ENCODE measurements at places on chromosomes 6 and 20.

DNA sequence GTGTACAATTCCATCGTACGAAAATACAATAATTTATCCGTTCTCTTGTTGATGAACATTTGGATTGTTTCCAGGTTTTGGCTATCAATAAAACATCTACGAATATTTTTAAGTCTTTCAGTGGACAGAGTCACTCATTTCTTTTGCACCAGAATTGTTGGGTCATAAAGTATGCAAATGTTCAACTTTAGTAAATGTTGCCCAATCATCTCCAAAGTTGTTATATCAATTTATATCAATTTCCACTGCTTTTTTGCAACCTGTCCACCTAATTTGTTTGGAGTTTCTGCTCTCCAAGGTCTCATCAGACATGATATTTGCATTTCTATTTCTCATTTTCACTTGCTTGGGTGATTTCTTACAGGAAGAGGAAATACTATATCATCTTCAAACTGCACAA lies 10.5 kb downstream of the TMEM239 start:
- no peak for DNase-seq

GRCh38 chr6:116992546-116992945 lies 115.5 kb downstream of the RFX6 start:
- no peak for DNase-seq

- DNase-seq, result no peak
Measured at GRCh38 chr6:4603856-4604369, 172.3 kb upstream of the CDYL start.

DNA sequence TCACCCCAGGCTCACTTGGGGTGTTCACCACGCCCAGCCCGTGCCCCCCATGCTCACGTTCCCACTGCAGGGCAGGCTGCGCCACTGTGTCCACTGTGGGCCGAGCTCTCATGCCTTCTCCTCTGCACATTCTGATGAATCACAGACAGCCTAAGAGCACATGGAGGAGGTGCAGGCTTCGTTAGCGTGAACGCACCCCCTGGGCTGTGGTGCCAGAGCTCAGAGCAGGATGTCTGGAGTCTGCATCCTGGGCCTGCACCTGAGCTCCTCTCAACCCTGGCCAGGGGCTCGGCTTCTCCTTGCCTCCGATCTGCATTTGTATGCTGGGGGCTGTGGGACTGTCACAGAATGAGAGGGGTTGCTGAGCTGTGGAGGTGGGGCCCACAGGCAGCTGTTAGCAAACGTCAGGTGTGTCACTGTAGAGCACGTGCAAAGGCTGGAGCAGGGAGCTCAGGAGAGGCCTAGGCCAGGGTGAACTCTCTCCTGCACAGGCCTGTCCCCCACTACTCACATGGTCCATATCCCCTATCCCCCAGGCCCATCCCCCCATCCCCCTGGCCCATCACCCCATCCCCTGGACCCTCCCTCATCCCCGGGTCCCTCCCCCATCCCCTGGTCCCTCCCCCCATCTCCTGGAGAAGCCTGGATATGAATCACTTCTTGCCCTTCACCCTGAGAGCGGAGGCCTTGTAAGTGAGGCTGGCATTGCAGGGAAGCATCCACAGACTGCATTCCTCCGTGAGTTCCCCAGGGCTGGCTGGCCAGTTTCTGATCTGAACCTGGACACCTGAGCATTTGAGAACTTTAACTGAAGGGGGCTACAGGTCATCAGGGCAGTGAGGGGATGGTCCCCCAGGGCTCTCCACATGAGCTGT lies 309.5 kb downstream of the TAF4 start:
- DNase-seq, result no peak

GRCh38 chr6:131729550-131729949 lies 18.7 kb upstream of the CTAGE9 start:
- no peak for DNase-seq

- no peak for DNase-seq
Measured at GRCh38 chr6:37456816-37457560, 24.0 kb downstream of the CMTR1 start.

- peak; percentile 71 for DNase-seq
Measured at GRCh38 chr6:5084781-5085647, at the start of gene PPP1R3G. Gene PPP1R3G (plus strand): TSS chr6:5085341. CDS start chr6:5085486, 145 bp downstream.

DNA sequence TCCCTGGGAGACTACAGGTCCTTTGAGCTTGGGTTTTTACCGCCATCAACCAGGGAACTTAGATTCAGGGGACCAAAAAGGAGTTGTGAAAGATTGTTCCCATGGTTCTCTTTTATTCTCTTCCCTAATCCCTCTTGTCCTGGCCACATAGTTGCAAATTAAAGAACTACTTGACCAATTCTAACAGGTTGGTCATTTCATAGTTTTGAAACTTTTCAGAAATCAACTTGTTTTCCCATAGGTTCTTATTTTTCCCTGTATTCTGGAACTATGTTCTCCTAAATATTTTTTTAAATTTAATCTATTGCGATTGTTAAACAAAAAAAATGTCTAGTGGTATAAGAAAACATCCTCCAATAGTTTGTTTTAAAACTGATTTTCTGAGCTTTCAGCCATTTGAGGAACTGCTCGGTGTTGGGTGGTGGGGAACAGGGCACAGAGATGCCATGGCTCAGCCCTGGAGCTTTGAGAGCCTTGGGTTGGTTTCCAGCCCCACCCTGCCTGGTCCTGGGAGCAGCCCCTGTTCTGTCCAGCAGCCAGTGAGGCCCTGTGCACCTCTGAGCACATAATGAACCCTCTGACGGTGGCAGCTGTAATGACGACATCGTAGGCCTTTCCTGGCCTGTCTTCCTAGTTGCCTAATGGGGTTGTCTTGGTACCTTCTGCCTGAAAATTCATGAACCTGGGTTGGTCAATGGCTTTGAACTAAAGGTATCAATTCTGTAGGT lies 53.5 kb downstream of the TBC1D7 start:
- no peak for DNase-seq

DNA sequence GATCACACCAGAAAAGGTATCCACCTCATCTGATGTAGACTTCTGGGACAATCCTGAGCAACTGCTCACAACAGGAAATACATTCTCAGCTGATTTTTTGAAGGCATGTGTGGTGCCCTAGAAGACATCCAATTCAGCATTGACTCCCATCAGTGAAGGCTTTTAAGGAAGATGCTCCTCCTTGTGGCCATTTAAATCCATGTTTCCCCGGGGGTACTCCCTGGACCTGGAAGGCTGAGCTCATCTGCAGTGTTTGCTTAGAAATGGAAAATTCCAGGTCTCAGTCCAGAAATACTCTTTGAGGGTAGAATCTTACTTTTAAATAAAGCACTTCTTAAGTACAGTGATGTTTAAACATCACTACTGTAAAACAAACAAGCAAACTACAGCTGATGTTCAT lies 195.5 kb upstream of the PDE10A start:
- peak; percentile 43 for DNase-seq

GRCh38 chr6:71056656-71057055 lies 99.8 kb upstream of the B3GAT2 start:
- DNase-seq, result no peak

DNA sequence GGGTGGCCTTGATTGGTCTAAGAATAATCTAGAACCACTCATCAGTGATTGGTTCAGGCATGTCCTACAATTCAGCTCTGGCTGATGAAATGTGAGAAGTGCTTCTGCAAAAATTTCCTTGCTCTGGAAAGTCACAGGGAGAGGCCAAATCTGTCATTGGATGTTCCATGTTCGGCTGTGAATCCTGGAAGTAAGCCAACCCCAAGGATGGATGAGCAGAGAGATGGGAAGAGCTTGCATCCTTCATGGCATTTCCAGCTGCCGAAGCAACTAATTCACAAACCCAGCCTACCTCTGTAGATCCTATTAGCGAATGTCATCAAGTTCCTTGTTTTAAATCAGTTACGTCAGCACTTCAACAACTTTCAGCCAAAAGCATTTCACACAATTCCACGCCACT lies 187.2 kb upstream of the SOX4 start:
- no peak for DNase-seq

GRCh38 chr20:23105193-23105592 lies 19.1 kb upstream of the CD93 start:
- DNase-seq, result no peak

DNA sequence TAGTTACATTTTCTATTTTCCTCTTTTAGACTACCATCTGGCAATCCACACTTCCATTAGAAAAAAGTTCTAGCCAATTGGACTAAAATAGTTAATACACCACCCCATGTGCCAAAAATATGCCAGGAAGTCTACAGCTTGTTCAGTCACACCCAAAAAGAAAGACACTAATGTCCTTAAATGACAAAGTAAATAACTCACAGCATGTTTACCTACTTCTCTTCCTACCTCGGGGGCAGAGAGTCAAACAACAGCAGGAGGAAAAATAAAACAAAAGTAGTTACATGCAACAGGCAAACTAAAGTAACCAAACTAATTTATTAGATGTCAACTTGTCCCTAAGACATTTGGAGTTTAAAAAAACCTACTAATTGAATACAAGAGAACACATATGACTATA lies 57.0 kb downstream of the UBE3D start:
- DNase-seq, result peak; percentile 41

- DNase-seq, result no peak
Measured at GRCh38 chr6:132888701-132889100, 74.3 kb downstream of the RPS12 start.

- DNase-seq, result no peak
Measured at GRCh38 chr6:159988983-159989454, 20.1 kb downstream of the IGF2R start.

- DNase-seq, result no peak
Measured at GRCh38 chr6:109579361-109579760, 96.3 kb upstream of the ZBTB24 start.

DNA sequence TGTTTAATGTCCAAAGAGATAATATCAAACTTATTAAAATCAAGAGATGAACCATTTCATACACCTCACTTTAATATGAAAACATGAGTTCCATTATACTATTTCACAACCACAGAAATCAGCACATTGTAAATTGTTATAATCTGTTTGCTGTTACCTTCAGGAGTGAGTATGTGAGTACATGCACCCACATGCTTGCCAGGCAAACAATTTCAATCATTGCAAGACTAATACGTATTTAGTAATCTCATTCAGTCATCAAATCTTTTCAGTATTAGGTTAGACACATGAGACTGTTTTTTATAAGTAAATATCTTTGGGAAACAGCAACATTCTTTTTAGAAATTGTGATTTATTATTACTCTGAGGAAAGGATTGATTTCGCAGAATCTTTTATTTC lies 9.3 kb upstream of the EPM2A start:
- no peak for DNase-seq

DNA sequence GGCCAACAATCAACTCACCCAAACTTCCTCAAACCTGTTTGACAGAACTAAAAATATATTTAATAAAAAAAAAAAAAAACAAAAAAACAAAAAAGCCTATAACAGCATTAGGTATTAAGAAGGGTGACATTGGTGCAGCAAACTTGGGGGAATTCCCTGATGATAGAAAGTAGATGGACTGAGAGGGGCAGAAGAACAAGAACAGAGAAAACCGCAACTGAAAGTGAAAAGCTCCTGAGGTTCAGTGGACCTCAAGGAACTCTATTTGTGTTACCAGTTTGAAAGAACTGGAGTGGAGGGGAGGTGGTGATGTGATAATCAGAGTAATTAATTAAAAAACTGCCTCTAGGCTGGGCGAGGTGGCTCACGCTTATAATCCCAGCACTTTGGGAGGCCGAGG lies 53.8 kb downstream of the MACROD2 start:
- no peak for DNase-seq

DNA sequence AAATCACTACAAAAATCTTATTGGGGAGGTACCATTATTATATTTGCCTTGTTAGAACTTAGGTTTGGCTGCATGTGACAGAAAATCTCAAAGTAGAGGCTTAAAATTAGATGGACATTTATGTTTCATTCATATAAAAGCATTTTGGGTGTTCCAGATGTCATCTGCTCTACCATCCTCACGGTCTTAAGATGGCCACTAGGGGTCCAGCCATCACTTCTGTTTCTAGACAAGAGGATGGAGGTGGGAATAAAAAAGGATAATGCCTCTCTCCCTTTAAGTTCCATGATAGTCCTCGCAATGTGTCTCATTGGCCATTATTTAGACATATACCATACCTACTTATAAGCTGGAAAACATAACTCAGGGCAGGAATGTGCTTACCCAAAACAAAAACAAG lies 929.5 kb downstream of the KIF16B start:
- DNase-seq, result peak; percentile 25

- DNase-seq, result no peak
Measured at GRCh38 chr6:163463180-163463579, 48.7 kb downstream of the QKI start.

- no peak for DNase-seq
Measured at GRCh38 chr6:163455552-163455951, 41.0 kb downstream of the QKI start.

GRCh38 chr6:161200610-161201370 lies 73.1 kb downstream of the AGPAT4 start:
- DNase-seq, result no peak

DNA sequence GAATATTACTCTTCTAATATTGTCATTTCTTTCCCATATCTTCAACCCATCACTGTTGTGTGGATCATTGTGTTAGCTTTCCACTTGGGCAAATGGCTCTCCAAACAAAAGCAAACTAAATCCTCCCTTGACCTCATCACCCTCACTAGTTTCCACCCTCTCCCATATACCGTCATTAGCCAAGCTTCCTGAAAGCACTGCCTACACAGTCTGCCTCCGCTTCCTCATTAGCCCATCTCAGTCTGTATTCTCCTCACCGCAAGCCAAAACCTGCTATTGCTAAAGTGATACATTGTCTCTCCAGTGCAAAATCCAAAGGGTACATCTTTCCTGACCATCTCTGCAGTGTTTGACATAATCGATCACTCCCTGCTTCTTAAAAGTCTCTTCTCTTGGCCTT lies 212.6 kb downstream of the CLIC5 start:
- DNase-seq, result no peak

Data from DMS53 (cell line).